ENCODE measurements at places on chromosomes 3 and 15.

- no peak for DNase-seq
Measured at GRCh38 chr3:12901623-12902045, 60.3 kb upstream of the RPL32 start.

DNA sequence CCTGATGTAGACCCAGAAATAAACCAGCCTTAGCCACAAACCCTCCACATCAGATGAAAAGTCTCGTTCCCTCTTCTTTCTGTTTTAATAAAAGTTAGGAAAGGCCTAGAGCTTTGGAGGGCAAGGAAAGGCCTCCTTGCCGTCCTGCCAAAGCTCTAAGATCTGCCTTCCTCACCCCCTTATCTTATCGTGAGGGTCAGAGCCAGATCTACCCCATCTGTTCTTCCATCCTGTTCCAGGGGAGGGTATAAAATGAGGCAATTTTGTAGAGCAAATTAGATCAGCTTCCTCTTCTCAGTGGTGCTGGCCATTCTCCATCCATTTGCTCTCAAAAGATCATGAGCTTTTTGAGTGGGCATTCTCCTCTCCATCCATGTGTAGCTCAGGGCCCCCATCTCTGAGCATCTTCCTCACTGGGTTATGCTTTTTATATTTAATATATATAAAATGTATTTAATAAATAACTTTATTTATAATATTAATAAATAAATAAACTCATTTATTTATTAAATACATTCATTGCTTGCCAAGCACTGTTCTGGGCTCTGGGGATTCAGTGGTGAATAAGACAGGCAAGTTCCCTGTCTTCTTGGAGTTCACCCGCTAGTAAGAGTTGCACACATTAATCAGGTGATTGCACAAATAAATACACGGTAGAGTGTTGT lies 2.0 kb upstream of the SLC24A1 start:
- DNase-seq, result no peak

GRCh38 chr3:23576379-23576959 lies 229.3 kb upstream of the UBE2E1 start:
- no peak for DNase-seq

DNA sequence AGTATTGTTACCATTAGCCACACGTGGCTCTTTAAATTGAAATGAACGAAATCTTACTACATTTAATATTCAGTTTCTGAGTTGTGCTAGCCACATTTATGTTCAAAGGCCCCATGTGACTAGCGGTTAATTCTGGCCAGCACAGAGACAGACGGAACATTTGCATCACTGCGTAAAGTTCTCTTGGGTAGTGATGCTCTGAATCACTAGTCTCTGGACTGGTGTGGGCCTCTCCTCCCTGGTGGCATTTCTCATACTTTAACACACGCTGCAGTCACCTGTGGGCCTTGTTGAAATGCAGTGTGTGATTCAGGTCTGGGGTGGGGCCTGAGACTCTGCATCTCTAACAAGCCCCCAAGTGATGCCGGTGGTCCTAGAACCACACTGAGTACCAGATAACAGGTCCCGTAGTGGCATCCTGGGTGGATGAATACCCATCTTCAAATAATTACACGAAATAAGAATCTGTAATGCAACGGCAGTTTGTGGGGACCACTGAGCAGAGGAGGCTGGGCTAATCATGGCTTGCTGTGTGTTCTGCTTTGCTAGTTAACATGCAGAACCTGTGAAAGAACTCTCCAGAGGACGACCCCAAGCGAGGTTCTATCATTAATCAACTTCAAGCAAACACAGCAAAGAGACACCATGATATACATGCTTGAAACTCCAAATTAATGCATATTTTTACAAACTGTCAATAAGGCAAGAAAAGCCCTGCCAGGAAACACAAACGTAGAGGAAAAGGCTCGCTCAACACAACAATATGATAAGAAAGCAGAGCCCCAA lies 623.8 kb downstream of the FOXP1 start:
- DNase-seq, result no peak

Data from smooth muscle cell of the brain vasculature (primary cell).